CD4-positive, alpha-beta T cell treated with Interleukin-21 for 1 hour (primary cell): ENCODE measurements at places on chromosomes 11 and 22.

DNA sequence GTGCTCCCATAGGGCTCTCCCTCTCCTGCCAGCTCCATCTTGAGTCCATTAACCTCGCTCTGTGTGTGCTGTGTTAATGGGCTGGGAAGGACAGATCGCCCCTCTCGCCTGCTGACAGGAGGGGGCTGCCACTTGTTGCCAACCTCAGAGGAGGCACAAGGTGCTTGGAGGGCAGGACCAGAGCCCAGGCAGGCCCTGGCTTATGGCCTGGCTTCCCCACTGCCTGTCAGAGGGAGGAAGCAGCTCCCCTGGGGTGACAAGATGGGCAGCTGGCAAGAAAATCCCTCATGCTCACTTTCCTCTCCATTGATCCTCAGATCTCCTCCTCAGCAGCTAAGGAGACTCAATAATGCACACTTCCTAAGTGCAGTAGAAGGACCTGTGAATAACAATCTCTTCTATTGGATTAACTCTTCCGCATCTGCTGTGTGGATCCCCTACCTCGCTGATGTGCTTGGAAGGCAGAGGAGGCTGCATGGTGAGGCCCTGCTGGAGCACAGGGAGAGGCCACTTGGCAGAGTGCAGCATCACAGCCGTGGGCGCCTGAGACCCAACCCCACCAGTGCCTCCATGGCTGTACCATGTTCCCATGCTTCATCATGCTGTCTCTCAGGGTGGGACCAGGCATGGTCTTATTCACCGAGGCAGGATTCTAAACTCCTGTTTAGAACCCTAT is 70.3 kb downstream of the TRIM29 start:
- no peak for DNase-seq

- no peak for DNase-seq
These were observed 202.1 kb upstream of the B3GAT1 start for GRCh38 chr11:134614141-134614540.

DNA sequence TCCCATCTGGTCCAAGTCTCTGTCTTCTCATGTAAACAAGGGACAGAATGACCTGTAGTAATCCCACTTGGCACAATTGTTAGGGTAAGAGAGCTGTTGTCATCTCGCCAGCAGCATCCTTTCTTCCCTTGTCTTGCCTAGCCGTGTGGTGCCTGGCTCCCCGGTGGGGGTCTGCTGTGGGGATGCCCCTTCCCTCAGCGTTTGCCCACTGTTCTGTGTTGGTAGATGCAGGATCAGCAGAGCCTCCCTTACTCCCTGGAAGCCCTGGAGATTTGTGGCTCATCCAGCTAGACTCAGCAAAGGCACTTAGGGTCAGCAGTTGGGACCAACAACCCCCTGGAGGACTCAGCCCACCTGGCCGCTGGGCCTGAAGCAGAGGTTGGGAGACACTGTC is 13.0 kb downstream of the ACO2 start:
- DNase-seq, result no peak

GRCh38 chr22:20741634-20742581 is 32.0 kb upstream of the SERPIND1 start:
- peak; percentile 58 for DNase-seq

DNA sequence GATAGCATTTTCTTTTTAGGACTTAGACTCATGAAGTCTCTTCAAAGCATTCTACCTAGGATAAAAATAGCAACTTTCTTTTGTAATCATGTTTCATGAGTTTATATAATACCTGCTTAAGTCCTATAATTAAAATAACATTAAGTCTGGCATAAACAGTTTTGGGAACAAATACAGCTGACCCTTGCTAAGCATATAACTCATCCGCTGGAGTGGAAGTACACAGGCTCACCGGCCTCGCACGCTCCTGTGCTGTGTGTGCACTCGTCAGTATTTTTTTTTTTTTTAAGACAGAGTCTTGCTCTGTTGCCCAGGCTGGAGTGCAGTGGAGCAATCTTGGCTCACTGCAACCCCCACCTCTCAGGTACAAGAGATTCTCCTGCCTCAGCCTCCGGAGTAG is 221.8 kb downstream of the ADAMTS15 start:
- no peak for DNase-seq

GRCh38 chr11:64110465-64111375 is 55.2 kb downstream of the MACROD1 start:
- no peak for DNase-seq

GRCh38 chr11:19435306-19435989 is 194.7 kb upstream of the E2F8 start:
- DNase-seq, result no peak

DNA sequence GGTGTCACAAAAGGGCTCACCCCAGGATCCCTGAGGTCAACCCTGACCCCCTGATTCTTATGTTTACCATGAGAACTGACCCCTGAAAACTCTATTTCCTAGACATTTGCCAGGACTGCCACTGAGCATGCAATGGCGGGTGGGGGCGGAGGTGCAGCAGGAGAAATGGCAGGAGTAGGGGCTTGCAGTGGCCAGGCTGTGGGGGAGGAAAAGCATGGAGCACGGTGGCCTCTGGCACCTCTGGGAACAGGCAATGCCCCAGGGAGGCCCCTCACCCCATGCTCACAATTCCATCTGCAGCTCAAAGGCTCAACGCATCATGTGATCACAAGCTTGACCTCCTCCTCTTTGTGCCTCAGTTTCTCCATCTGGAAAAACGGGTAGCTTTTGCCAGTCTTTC is 46.5 kb upstream of the FGF3 start:
- no peak for DNase-seq

DNA sequence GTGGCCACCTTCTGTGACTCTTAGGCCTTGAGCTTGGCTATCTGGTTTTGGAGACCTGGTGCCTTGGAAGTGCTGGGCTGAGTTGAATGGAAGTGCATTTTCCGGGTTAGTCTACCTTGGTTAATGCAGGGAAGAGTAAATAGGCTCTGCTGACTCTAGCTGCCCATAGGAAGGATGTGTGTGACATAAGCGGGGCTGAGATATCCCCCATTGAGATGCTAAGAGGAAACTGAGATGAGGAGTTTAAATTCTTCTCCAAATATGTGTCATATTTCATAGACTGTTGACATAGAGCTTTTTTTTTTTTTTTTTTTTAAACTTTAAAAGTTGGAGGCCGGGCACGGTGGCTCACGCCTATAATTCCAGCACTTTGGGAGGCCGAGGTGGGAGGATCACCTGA is 30.8 kb downstream of the ZNRF3 start:
- DNase-seq, result no peak

GRCh38 chr11:102724904-102725500 is at the start of gene MMP8:
TSS of gene MMP8 (minus strand) at chr11:102724954. CDS start at chr11:102724855, 99 bp downstream.
- DNase-seq, result no peak

DNA sequence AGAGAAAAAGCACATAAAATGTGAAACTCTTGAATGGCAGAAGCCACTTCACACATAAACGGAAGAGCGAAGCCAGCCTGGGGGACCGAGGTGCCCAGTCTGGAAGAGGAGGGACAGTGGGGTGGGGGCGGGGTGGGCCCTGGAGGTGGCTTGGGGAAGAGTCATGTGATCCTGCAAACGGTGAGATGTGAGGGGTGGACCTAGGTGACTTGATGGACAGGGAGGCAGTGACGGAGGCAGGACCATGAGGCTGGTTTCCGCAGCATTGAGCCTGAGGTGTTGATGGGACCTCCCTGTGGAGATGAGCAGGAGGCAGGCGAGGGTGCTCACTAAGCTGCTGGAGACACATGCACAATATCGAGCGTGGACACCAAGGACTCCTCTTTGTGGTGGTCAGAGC is 16.8 kb downstream of the ZDHHC24 start:
- no peak for DNase-seq

GRCh38 chr22:27730641-27731433 is 70.7 kb downstream of the MN1 start:
- no peak for DNase-seq

- DNase-seq, result no peak
These were observed 11.5 kb upstream of the RPS3 start for GRCh38 chr11:75387736-75388294.

DNA sequence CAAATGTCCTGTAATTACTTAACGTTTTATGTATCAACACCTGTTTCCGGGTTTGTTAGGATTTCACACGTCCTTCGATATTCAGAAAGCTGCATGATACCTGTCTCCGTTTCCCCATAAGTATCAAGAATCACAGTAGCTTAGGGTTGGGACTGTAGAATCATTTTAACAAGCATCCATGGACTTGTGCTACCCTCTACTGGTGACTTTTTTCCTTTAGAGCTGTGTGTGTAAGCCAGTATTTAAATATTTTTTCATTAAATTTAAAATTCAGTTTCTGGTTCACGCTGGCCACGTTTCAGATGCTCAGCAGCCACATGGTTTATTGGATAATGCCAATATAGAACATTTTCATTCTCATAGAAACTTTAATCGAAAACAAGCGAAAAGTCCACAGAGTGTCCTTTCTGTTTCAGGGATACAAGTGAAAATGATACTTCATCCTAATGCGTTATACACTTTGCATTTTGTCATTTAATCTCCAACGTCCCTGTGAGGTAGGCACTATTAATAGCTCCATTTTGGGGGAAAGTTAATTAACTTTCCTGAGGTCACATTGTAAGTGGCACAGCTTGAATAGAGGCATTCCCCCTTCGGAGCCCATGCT is 61.5 kb upstream of the SLC25A18 start:
- DNase-seq, result peak; percentile 70

DNA sequence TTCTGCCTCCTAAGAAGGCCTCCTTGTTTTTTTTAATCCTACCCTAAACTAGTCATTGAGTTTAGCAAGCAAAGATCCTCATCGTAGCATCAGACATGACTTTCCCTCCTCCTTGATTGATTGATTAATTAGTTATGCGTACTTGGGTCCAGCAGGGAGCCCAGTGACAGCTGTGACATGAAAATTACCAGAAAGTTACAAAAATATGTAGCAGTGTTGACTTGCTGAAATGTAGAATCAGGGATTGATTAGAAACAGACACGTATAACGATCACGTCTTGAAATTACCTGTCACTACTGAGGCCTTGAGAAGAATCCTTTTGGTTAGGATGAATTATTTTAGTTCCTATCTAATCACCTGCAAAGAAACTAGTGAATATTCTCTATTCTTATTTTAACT is 167.4 kb upstream of the MPPED2 start:
- no peak for DNase-seq

DNA sequence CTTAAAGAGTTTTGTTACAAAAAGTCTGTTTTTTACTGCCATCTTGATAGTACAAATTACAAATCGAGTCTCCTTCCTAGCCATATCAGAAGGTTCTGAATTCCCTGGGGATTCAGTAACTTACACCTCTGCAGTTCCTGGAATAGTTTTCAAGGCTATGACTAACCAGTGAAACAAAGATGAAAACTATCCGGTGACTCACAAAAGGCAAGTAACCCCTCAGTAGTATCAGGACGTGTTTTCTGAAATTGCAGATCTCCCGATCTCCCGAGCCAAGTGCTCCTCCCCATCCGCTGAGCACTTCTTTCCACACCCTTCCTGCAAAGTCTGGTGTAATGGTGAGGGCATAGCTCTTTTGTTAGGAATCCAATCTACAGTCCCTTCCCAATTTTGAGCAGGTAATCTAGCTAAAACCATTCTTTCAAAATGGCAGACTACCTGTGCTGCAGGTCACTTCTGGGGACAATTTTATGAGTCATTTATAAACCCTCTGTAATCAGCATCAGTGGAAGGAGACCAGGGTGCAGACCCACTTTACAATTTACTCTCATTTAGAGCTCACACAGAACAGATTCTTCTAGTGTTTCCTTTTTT is 7.7 kb downstream of the E2F8 start:
- no peak for DNase-seq

GRCh38 chr11:83471831-83472727 is 185.9 kb upstream of the CCDC90B start:
- DNase-seq, result no peak

DNA sequence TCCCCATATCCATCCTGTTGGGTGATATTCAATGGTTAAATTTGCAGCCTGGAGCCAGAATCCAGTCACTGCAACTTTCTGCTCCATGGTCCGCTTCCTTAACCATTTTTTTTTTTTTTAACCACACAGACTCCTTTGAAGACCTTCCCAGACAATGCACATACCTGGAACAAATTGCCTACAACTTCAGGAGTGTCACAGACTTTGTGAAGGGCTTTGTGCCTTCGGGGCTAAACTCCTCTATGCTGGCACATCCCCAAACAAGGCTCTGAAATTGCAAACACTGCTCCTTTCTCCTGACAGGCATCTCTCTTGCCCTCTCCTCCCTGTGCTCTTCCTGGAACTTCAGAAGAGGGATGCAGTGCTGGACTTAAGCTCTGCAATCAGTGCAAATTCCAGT is 40.6 kb downstream of the TENM4 start:
- no peak for DNase-seq

GRCh38 chr22:21754523-21754922 is 18.9 kb upstream of the YPEL1 start:
- DNase-seq, result no peak
